ENCODE measurements at places on chromosomes 2 and 18. TPM values are rescaled to one million over a fixed set of nuclear protein-coding genes. Genes with fewer than 3 reads are reported as not detected.

DNA sequence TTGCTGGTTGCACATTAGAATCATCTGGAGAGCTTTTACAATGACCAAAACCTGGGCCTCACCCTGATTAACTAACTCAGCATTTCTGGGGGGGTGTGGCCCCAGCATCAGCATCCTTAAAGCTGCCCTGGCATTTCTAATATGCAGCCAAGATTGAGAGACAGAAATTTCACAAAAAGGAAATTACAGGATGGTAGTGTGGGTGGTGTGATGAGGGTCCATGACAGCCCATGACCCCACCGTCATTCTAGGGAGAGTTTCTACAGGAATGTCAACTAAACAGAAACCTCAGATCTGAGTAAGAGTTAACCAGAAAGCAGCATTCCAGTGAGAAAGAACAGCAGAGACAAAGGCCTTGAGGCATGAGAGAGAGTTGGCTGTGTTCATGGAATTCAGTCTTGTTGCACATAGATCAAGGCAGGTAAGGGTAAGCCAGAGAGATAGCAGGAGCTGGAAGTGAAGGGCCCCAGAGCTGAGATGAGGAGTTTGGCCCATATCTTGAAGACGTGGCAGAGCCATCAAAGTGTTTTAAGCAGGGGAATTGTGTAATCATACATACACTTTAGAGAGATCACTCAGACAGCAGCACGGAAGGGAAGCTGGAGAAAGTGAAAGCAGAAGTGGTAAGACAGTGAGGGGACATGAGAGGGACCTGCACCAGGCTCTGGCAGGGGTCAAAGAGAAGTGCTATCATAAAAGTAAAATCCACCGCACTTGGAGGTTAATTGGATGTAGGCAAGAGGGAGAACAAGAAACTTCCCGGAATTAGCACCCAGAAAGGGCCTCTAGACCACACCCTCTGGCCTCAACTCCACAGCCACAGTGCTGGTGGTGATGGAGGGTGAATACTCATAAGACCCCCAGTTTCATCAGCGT is 7.8 kb upstream of the TRABD2A start:
- DNase-seq = peak; percentile 59

FKBP1B gene
- 1.8 TPM for total RNA-seq

DNA sequence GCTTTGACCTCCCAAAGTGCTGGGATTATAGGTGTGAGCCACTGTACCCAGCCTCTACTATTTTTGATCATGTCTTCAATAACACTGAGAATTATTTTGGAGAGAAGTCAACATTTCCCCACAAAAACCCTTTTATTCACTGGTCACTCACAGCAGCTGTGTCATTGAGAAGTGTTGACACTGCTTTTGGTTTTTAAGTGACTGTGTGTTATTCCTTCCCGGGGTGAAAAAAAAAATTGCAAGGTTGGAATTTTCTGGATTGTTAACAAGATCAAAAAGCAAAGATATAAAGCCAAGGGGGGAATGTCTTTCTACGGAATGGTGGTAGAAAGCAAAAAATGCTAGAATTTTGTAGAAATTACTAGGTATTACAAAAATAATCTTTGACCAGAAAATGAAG is 61.5 kb downstream of the TANC1 start:
- no peak for DNase-seq

GRCh38 chr18:13641551-13642439 is 84.6 kb downstream of the FAM210A start:
- no peak for DNase-seq

DNA sequence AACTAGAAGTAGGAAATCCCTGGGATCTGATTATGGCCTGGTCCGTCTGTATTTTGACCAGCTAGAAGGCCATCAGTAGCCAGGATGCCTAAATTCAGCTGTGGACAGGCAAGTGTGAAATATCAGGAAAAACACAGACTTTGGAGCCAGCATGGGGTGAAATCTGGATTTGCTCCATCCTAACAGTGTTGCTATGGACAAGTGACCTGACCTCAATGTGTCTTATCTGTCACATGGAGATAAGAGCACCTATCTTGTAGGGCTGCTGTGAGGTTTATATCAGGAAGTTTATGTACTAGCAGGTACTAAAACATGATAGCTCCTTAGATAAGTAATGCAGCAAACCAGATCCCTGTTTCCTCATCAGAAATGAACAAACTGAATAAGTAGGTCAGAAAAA is 460.4 kb downstream of the STK39 start:
- DNase-seq = no peak

DNA sequence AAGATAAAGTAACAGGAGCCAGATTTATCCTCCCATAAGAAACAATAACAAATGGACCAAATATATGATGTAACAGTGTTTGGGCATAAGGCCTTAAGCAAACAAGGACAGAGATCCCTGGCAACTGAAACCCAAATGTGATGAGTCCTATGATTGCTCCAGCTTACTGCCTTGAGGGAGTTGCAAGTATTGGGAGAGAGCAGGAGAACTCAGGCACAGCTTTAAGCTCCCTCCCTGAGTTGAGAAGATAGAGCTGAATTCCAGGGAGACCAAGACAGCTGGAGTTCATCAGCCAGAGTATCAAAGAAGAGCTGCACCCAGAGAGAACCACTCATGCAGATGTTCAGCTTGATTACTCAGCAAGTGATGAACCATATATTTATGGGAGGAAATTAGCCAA is 814.5 kb upstream of the RAB6C start:
- peak; percentile 6 for DNase-seq

DNA sequence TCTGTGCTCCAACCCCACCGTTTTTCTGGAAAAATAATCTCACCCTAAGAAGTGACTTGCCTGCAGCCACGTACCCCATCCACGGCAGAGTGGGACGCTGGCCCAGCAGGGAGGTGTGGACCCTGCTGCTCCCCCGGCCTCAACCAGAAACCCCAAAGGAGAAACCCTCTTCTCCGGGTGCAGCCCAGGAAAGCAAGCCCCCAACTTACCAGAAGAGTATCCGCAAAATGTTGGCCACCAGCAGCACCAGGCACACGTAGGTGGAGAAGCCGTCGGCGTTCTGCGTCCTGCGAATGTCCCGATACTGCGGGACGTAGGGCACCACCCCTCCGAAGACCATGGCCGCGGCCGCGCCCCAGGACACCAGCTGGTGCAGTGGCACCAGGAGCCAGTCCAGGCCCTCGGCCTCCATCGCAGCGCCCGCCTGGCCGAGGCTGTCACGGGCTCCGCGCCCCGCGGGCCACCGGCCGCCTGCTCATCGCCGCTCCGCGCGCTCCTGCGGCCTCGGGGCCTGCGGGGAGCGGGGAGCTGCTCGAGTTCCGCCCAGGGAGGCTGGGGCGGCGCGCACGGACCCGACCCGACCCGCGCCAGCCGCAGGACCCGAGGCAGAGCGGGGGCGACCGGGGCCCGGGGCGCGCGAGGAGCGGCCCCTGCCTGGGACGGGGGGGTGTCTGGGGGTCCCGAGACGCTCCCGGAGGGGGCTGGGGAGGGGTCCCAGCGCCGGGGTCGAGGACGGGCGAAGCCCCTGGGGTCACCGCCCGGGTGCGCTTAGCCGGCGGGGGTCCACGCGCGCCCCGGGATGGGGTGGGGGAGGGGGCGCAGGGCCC is 725 bp downstream of the SLC66A2 start:
- no peak for DNase-seq

DNA sequence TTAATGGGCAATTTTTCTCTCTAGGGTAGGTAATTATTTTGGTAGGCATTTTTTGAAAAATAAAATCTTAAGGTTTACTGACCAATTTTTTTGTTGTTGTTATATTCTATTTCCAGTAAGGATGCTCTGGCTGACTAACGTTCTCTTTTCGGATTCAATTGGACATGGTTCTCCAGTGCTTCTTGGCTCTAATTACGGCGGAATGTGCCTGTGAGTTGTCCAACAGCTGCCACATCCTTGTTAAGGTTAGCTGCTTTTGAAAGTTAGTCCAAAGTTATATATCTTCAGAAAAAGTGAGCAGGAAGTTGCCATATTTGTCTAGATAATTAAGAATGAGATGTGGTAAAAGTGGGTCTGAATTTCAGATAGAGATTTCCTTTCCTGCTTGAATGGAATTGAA is 45.8 kb upstream of the SMIM21 start:
- DNase-seq = no peak

OLA1 gene
- 224 TPM for total RNA-seq

CPO gene
- total RNA-seq = not detected

- no peak for DNase-seq
Observed at GRCh38 chr2:115234737-115235136, 792.3 kb downstream of the DPP10 start.

ENOSF1 gene
- 111 TPM for total RNA-seq

Measured in MCF 10A (cell line).